SK-N-SH (cell line): ENCODE measurements at places on chromosomes 7 and 10. TPM values are rescaled to one million over a fixed set of nuclear protein-coding genes. Genes with fewer than 3 reads are reported as not detected.

GRCh38 chr10:97363071-97363470 lies 28.5 kb upstream of the FRAT2 start:
- no peaks in the 10 kb centered on the region for H3K4me1 ChIP-seq
- H3K4me3 ChIP-seq, result no peak overlapping the region
- peaks cover 7% of the 10 kb centered on the region for H3K36me3 ChIP-seq

- H3K27me3 ChIP-seq, result no peaks in the 10 kb centered on the region
- no peaks in the 10 kb centered on the region for H3K4me1 ChIP-seq
- no peaks in the 10 kb centered on the region for H3K36me3 ChIP-seq
- no peak for DNase-seq
- H3K27ac ChIP-seq, result no peak overlapping the region
These were observed 370.5 kb upstream of the BMPER start for GRCh38 chr7:33534833-33535232.

DNA sequence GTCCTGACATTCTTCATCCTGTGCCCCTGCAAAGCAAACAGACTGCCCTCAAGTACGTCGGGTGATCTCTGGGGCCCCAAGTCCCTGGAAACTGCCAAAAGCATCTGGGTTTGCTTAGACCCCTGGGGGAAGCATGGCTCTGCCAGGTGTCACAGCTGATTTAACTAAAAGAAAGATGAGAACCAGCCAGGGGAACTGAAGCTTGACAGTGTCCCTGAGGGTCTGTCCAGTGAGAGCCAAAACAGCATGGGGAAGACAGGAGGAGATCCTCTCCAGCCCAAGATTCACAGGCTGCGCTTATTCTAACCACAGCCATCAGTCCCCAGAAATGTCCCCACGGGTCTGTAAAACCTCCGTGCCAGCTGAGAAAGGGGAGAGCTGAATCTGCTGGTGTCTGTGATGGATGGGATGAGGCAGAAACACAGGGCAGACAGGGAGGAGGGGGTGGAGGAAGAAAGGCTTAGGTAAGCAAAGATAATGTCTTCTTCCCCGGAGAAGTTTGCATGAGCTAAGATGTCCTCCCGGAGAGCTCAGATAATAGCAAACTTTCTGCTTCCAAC lies 21.3 kb downstream of the CCDC3 start:
- peak; percentile 82 for DNase-seq
- no peaks in the 10 kb centered on the region; the same call in 1 of the 2 replicates for H3K27me3 ChIP-seq
- H3K36me3 ChIP-seq, result no peaks in the 10 kb centered on the region
- no peak overlapping the region for H3K4me3 ChIP-seq
- no peaks in the 10 kb centered on the region; the same call in 1 of the 2 replicates for H3K4me1 ChIP-seq
- no peak overlapping the region for H3K27ac ChIP-seq

The PBLD gene
- 0.94 and 1.4 TPM in 2 replicates for polyA plus RNA-seq

DNA sequence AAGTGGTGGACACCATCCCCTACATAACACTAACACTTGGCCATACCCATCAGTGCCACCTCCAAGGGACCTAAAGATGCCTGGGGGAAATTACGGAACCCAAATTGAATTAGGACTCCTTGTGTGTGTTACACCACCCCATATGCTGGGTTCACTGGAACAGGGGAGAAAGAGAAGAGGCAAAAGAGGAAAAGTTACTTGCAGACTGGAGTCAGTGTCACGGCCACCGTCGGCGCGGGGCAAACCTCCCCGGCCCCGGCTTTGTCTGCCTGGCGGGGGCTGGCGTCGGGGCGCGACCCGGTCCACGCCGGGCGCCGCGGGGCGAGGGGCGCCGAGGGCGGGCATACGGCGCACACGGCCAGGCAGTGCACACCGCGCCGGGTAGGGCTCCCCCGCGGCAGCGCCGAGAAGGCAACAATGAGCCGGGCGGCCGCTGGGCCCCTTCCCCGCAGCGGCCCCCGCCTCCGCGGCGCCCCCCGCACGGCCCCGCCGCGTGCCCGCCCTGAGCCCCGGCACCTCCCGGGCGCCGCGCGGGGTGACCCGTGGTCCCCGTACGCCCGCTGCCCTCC lies 171.1 kb downstream of the FAM107B start:
- 0 out of 2 replicates have a peak, but pooled peaks cover 14% of the 10 kb centered on the region for H3K27me3 ChIP-seq
- peak overlapping the region; percentile 69 for H3K4me3 ChIP-seq
- peaks cover 11% of the 10 kb centered on the region; the same call in 1 of the 2 replicates for H3K4me1 ChIP-seq
- H3K27ac ChIP-seq, result peak overlapping the region; percentile 43; the same call in 1 of the 2 replicates
- H3K36me3 ChIP-seq, result no peaks in the 10 kb centered on the region

The MRPS16 gene
- polyA plus RNA-seq, result 75.5 and 78.0 TPM in 2 replicates

GRCh38 chr10:128850647-128851046 lies 616.4 kb upstream of the MGMT start:
- H3K36me3 ChIP-seq, result no peaks in the 10 kb centered on the region
- H3K4me1 ChIP-seq, result no peaks in the 10 kb centered on the region
- no peak overlapping the region for H3K27ac ChIP-seq
- no peak for DNase-seq
- H3K4me3 ChIP-seq, result no peak overlapping the region

DNA sequence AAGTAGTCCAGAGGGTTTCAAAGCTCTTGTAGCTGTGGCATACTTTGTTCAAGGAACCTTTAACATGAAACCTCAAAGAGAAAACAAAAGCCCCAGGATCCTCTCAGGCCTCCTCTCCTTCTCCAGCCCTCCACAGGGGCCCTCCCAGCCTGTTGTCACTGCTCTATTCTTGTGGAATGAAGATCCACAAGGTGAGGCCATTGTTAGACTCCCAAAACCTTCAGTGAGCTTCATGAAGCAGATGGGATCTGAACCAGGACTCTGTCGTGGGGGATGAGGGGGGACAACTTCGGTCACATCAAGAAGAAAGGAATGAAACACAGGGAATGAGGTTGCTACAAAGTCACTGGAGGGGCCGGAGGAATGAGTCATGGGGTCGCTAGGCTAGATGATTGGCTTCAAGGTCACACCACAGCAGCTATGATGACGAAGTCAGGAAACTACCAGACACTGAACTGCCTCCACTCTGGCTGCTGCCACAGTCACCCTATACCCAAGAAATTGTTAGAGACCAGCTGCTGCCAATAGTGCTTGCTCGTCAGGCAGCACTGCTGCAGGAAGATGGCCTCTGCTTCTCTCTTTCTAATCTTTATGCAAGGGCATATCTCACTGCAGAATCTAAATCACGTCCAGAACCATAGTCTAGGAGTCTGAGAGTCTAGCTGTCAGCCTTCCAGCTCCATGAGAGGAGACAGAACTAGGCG lies 208.8 kb downstream of the HIBADH start:
- H3K4me3 ChIP-seq, result no peak overlapping the region
- H3K36me3 ChIP-seq, result no peaks in the 10 kb centered on the region
- no peak overlapping the region for H3K27ac ChIP-seq
- no peaks in the 10 kb centered on the region for H3K27me3 ChIP-seq
